ENCODE measurements at places on chromosomes 6 and 20.

DNA sequence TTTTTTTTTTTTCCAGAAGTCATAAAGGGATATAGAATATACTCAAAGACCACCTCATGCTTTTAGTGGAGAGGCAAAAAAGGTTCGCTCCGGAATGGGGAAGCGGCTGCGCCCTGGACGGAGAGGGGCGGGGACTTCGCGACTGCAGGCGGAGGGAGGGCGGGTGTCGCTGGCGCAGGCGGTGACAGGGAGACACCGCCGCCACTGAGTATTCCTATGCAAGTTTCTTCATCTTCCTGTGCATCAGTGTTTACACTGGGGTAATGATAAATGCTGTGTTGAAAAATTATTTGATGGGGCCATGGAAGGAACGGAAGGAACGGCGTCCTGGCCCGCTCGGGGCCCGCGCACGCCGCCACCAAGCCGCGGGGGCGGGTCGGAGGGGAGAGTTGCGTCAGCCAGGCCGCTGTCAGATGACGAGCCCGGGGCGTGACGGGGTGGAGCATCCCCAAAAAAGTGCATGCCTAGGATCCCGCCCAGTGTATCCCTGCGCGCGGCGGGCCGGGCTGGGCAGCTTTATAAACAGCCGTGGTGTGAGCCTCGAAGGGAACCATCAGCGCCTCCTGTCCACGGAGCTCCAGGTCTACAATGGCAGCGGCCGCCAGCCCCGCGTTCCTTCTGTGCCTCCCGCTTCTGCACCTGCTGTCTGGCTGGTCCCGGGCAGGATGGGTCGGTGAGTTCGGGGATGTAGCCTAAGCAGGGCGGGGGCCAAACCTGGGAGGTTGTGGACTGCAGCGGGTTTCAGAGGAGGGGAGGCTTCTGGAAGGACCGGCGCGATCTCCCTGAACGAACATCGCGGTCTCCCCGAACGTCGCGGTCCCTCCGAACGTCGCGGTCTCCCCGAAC is at the start of gene ULBP1:
Gene ULBP1, plus strand, starts transcription at position 482 of the 846 bp plus-strand sequence. Its CDS starts 107 bp downstream, at position 589.
- DNase-seq, result peak; percentile 61
- H3K36me3 ChIP-seq, result no peaks in the 10 kb centered on the region
- H3K4me3 ChIP-seq, result peak within 1 kb of the TSS; percentile 14
- H3K27me3 ChIP-seq, result peaks cover 33% of the 10 kb centered on the region
- H3K4me1 ChIP-seq, result peaks cover 25% of the 10 kb centered on the region

- no peak for DNase-seq
- no peak overlapping the region for H3K27ac ChIP-seq
- no peaks in the 10 kb centered on the region for H3K27me3 ChIP-seq
- H3K4me3 ChIP-seq, result no peak overlapping the region
- no peaks in the 10 kb centered on the region for H3K4me1 ChIP-seq
These were observed 275.0 kb downstream of the KHDC1L start for GRCh38 chr6:72950114-72950860.

GRCh38 chr6:158796353-158796752 is 22.8 kb downstream of the EZR start:
- no peak for DNase-seq
- H3K27ac ChIP-seq, result peak overlapping the region; percentile 93
- peaks cover 91% of the 10 kb centered on the region for H3K4me1 ChIP-seq
- H3K27me3 ChIP-seq, result no peaks in the 10 kb centered on the region
- no peak overlapping the region for H3K4me3 ChIP-seq
- H3K36me3 ChIP-seq, result no peaks in the 10 kb centered on the region

GRCh38 chr6:137820952-137821351 is 46.1 kb upstream of the TNFAIP3 start:
- no peak for DNase-seq
- no peaks in the 10 kb centered on the region for H3K27me3 ChIP-seq
- H3K4me3 ChIP-seq, result no peak overlapping the region
- no peaks in the 10 kb centered on the region for H3K4me1 ChIP-seq

DNA sequence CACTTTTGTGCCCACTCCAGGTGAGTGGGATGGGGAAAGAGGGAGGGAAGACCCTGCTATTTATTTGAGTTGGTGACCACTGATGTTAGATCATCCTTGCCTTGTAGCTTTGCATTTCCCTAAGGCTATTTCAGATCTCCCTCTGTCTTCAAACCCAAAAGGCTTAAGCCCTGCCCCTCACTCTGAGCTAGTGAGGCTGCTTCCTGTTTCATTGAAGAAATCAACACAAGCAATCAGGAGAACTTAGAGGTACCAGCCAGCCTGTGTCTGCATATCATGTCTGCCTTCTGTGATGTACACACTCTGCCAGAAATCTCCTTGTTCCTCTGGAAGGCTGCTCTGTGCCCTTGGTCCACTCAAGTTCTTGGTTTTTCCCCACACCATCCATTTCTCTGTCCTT is 135.3 kb downstream of the ARID1B start:
- no peak overlapping the region for H3K27ac ChIP-seq
- H3K36me3 ChIP-seq, result no peaks in the 10 kb centered on the region
- DNase-seq, result no peak
- H3K27me3 ChIP-seq, result no peaks in the 10 kb centered on the region
- H3K4me1 ChIP-seq, result no peaks in the 10 kb centered on the region
